AG20443 (cell line): ENCODE measurements at places on chromosomes 6 and 20.

GRCh38 chr20:22559711-22560318, 24.6 kb downstream of the FOXA2 start:
- DNase-seq, result no peak

DNA sequence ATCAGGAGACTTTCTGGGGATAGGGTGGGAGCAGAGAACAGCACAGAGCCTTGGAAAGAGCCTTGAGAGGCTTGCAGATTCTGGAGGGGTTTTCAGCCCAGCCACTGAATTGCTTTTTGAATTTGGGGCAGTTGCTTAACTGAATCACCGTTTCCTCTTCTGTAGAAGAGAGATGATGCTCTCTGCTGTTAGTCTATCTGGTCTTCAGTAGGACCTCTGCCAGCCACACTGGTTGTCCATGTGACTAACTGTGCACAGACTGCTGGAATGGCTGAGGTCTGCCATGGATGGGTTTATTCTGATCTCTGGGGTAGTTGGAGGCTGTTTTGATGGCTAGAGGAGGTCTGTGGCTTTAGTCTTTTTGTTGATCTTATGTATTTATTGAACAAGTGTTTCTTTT, 21.4 kb upstream of the PRDM1 start:
- peak; percentile 39 for DNase-seq

DNA sequence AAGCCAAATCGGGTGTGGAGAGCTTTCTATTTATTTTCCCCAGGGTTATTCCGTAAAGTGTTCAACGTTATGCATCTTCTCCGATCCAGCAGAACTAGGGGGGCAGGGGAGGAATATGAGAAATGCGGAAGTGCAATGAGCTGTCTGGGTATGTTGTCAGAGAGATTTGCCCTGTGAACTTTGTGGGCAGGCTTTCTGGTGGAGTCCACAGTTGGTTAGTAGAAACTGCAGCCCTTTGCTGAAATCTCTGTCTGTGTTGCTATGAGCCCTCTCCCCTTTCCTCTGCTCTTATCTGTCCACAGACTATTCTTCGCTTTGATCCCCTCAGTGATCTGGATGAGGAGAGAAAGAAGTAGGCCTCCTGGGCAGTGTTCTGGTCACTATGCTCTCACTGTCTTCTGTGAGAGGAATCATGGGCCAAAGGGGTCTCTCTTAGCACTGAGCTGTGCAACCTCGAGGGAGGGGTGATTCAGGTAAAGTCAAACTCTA, 158.9 kb upstream of the FUT9 start:
- DNase-seq, result no peak

GRCh38 chr6:80094017-80094416, 12.5 kb upstream of the BCKDHB start:
- peak; percentile 37 for DNase-seq

GRCh38 chr20:57783956-57784837, 74.4 kb upstream of the PMEPA1 start:
- DNase-seq, result no peak

- no peak for DNase-seq
These were observed 303.6 kb upstream of the POU3F2 start for GRCh38 chr6:98530732-98531131.

- no peak for DNase-seq
These were observed 89.9 kb downstream of the CARMIL1 start for GRCh38 chr6:25369036-25369432.

- no peak for DNase-seq
These were observed 40.5 kb downstream of the SLC22A1 start for GRCh38 chr6:160162030-160162566.

GRCh38 chr6:72702421-72702820, 80.6 kb downstream of the KCNQ5 start:
- DNase-seq, result no peak

DNA sequence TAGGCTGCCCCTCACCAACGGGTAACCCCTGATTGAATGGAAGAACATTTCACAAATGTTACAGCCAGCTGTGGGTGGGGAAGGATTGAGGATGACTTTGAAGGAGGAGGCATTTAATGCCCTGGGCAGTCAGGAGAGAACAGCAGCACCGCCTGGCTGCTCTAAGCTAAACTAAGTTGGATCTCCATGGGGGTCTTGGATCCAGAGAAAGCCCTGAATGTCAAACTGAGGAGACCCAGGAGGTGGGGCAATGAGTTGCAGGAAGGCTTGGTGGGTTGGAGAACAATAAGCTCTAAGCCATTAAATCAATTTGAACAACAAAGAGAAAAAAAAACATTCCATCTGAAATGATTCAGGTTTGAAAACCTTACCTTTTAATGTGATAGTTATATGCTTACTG, 35.4 kb downstream of the TMX4 start:
- no peak for DNase-seq

- DNase-seq, result no peak
These were observed at the start of gene SERAC1 for GRCh38 chr6:158168040-158168289. Gene SERAC1 (minus strand): TSS chr6:158168262. CDS start chr6:158158363, 9,899 bp downstream.

GRCh38 chr6:26043384-26044139, 43.7 kb upstream of the HFE start:
- DNase-seq, result peak; percentile 86

DNA sequence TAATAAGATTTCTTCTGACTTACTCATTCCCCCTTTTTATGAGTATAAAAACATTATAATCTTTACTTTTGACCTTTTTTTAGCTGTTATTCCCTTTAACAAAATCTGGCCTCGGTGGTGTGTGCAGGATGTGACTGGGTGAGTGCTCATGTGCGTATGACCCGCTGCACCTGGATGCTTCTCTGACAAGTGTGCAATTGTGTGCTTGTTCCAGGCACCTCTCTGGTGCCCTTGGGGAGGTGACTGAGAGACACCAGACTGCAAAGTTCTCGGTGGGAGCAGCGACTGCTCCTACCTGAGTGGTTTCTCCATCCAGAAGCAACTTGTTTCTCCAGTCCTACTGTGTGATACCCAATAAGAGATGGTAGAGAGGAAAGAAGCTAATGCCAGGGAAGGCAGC, 65.0 kb downstream of the ISM1 start:
- no peak for DNase-seq

- DNase-seq, result no peak
These were observed 285.6 kb downstream of the ZNF217 start for GRCh38 chr20:53307964-53308597.

- no peak for DNase-seq
These were observed 69.2 kb upstream of the TBC1D7 start for GRCh38 chr6:13397359-13398068.
